ENCODE measurements at places on chromosomes 2 and 18.
A peak's percentile ranks its signal among the peaks of the same experiment; 100 is the strongest.

DNA sequence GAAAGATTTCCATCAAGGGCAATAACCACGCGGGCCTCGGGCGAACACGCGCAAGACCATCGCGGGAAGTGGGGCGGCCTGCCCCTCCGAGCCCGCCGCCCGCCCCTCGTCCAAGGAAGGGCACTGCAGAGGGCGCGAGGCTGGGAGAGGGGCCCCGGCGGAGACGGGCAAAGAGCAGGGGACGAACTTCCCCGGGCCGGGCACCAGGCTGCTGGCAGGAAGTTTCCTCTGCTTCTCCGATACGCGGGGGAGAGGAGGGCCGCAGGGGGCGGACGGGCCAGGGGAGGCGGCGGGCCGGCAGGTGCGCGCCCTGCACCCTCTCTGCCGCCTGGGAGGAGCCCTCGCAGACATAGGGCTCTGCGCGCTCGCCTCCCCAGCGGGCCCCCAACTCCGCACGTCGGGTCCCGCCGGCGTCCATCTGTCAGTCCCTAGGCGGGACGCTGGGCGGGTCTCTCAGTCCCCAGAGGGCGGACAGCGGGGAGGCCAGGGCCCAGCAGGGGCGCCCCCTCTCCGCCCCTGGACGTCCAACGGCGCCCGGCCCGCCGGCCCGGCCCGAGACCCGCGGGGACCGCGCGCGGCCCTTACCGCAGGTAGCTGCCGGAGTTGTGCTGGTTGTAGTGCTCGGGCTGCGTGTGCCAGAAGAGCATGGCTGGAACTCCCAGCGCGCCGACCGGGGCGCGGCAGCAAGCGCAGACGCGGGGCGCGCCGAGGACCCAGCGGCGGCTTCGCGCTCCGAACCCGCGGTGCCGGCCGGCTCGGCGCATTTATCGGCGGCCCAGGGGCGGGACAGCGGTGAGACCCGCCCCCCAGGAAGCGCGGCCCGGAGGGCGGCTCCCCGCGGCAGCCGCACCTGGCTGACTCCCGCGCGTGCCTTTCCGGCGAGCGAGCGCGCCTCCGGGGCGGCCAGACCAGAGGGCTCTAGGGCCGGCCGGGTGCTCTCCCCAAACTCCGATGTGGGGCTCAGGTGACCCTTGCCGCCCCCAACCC is at the start of gene TFCP2L1:
Gene TFCP2L1 (minus strand): TSS at position 740 of the 987 bp plus-strand sequence. CDS start 93 bp downstream, at position 647.
- no peak for DNase-seq

- DNase-seq, result no peak
Measured at GRCh38 chr2:29242621-29243375, 127.6 kb downstream of the CLIP4 start.

DNA sequence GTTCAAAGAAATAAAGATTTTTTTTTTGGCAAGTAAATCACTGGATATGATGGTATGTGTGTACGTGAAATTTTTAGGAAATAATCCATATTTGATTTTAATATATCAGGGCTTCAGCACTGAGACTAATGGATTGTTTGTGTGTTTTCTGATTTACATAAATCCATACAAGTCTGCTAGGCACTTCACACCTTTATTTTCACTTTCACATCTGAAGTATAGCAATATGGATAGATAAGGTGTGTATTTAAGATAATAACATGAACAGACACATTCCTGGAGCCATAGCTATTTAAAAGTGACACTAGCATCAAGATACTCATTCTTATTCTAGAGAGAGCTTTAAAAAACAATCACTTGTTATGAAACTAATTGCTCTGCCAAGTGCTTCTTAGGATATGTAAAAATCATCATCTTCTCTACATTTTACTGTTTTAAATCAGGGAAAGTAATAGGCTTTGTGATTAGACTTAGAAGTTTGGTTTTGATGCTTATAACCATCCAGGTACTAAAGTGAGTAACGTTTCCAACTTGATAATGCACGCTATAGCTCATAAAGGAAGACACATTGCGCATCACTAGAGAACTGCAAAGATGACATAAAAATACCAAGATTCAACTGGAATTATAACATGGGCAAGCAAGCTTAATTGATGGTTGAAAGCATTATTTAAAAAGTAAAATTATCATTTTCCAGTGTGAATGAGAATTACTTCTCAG is 208.9 kb downstream of the ZEB2 start:
- no peak for DNase-seq

DNA sequence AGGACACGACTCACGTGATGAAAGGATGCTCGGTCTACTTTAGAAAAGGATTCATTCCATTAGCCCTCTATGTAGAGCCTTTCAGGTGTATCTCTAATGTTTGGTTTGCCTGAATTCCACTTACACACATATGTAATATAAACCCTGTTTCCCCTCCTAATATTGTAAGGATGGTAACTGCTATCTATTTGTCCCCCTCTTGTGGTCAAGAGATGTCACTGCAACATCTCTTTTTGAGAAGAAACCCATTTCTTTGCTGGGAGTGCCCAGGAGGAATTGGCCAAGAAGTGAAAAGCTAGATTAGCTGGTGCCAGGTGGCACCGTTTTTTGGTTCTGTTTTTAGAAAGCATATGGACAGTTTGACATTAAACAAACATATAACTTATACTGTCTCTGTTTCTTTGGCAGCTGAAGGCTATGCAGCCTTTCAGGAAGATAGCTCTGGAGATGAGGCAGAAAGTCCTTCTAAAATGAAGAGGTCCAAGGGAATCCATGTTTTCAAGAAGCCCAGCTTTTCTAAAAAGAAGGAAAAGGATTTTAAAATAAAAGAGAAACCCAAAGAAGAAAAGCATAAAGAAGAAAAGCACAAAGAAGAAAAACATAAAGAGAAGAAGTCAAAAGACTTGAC is 41.2 kb downstream of the RALBP1 start:
- DNase-seq, result no peak

DNA sequence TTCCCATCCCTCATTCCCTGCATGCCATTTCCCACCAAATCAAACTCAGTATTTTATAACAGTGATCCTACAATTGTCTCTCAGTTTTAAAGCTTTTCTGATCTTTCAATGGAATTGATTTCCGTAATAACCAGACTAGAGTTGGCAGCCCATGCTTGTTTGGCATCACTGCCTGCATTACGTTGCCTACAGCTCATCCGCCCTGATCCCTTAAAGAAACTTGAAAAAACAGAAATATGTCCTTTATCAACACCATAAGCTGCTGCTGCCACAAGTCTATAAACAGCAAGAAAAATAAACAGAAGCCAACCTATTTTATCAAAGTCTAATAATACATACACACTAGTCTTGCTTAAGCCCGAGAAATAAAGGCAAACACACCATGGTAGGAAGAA is 331.0 kb downstream of the METTL4 start:
- DNase-seq, result no peak

GRCh38 chr2:109331896-109332848 is 203.2 kb downstream of the SH3RF3 start:
- DNase-seq, result no peak

- no peak for DNase-seq
Measured at GRCh38 chr2:72027426-72028161, 120.1 kb downstream of the CYP26B1 start.

GRCh38 chr2:235543851-235544688 is 50.2 kb downstream of the AGAP1 start:
- no peak for DNase-seq

DNA sequence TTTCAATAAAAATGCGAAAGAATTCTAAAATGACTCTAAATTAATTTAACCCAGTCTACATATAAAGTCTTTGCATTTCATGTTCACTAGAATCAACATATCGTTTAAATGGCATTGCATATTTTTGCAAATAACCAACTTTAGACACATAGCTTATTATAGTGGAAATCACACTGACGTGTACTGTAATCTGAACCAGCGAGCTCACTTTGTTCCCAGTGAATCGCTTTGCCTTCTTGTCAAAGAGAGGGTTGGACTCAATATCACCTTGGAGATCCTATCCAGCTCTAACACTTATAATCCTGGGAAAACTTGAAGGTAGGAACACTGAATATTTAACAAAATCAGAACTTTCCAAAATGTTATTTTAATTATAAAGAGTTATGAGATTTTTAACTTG is 108.2 kb downstream of the GALNT1 start:
- DNase-seq, result no peak

DNA sequence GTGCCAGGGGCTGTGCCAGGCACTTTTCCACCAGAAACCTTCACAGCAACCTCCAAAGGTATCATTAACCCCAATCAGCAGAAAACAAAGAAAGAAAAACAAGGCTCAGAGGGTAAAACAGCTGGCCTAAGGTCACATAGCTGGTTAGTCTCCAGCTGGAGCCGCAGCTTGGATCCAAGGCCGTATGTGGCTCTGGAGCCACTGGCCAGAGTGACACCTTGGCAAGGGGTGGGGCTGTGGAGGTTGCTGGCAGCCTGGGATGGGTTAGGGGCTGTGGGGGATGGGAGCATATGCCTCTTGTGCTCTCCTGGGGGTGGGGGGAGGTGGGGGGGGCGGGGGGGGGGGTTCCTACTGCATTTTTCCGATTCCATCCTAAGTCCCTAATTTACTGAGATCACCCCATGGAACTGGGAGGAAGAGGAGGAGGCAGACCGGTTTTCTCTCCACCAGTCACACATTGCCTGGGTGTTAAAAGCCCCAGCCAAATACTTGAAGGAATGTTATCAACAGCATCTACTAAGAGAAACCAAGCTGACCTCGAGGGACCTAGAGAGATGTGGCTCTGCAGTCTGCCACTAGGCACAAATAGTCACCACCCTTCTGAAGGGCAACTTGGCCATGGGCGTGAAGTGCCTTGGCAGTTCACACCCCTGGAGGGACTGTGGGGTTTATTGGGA is 8.0 kb downstream of the HAAO start:
- no peak for DNase-seq

DNA sequence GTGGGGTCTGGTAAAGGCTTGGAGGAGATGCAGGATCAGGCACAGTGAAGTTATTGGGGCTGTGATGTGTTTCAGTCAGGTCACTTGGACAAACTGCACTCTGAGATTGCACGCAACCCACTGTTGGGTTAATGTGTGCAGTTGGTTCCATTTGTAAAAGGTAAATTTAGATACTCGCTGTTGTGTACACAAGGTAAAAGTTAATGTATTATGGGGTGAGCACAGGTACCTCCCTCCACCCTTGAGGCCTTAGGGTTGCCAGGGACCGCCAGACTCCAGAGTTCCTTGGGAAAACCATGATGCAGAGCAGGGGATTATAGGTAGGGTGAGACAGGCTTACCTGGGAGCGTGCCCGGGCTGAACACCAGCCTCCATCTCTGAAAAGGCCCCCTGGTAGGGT is 20.1 kb downstream of the IMPA2 start:
- no peak for DNase-seq

- no peak for DNase-seq
Measured at GRCh38 chr2:70498054-70498453, 55.6 kb downstream of the TGFA start.

DNA sequence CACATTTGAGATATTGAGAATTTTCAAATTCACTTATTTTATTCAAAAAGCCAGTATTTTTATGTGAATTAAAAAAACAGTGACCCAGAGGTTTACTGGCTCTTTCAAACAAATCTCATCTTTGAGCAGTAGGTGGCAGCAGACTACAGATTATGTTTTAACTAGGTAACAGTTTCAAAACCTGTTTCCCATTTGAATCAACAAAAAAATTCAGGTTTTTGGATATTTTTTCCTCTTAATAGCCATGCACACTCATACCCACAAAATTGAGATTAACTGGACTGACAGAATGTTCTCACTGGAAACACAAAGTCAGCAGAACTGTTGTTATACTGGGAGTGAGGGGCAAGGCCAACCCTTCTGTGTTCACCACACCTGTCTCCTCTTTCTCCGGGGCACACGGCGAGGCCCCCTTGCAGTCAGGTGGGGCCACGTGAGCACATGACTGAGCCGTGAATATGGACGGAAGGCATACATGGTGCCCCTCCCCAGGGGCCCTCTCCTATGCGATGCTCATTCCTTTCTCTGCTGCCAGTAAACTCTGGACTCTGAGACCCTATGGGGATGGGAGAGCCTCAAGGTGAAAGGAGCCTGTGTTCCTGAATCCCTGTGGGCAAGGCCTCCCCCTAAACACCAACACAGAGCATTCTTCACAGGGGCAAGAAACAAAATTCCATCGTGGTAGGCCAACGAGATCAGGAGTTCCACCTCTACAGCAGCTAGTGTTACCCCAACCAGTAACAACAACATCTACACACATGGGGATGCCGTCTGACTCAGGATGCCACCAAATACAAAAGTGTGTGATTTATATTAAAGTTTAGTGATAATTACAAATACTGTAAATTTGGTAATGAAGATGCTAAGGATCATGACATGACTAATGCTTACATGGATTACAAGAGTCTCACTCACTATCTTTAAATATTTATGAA is 80.4 kb downstream of the LPIN2 start:
- DNase-seq, result peak; percentile 21

DNA sequence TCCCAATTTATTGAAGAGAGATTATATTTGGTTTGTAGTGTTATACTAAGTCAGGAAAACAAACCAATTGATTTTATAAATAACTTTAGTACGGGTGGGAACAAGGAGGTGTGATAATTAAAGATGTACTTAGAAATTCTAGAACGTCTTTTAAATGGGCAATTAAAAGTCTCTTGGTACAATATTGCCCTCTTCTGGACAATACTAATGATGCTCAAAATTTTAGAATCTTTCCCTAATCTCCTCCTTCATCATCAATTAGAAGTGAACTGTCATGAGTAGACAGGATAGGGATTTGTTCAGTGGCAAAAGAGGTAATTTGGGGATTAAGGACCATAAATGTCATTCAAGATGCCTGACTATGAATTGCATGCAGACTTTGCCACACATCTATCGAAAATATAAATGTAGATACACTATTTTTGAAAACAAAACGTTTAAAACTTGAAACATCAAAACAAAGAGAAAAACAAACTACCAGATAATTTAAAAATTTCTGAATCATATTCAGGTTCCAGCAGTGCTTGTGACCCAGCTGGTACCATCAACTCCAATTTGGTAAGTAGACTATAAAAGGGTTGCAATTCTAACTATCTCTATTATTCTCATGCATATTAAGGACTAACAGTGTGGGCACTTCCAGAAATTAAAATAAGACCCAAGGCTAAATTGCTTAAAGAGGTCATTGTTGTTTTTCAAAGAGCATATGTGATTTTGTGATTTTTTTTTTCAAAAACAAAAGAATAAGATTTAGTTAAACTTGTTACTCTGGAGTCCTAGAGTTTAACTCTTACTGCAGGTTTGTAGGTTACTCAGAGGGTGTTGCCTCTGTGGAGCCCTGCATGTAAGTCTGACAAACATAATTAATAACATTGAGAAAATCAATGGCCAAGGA is 123.5 kb downstream of the LAMA3 start:
- DNase-seq, result no peak

DNA sequence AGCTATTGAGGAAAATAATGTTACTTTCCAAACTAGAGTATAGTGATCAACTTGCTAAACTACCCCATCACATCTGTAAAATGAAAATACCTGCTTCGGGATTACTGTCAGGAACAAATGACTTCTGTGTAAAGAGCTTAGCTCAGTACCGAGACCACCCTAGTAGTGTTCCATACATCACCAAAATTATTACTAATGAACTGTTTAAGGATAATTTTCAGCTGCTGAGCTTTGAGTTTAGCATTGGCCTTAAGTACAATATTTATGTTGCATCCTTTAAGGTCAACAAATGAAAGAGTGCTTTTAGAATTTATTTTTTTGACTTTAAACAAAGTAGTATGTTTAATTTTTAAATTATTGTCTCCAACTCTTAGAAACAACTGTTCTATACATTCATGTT is 144.1 kb downstream of the LCLAT1 start:
- no peak for DNase-seq
